ENCODE measurements at places on chromosomes 2 and 18. TPM values are rescaled to one million over a fixed set of nuclear protein-coding genes. Genes with fewer than 3 reads are reported as not detected.

Gene AGAP1
- 9.3 TPM for total RNA-seq

Gene UBE2F
- total RNA-seq: 87.1 TPM

Gene KIF1A
- 16.2 TPM for total RNA-seq

GRCh38 chr2:159564081-159564480 lies 52.3 kb downstream of the BAZ2B start:
- no peak for DNase-seq

DNA sequence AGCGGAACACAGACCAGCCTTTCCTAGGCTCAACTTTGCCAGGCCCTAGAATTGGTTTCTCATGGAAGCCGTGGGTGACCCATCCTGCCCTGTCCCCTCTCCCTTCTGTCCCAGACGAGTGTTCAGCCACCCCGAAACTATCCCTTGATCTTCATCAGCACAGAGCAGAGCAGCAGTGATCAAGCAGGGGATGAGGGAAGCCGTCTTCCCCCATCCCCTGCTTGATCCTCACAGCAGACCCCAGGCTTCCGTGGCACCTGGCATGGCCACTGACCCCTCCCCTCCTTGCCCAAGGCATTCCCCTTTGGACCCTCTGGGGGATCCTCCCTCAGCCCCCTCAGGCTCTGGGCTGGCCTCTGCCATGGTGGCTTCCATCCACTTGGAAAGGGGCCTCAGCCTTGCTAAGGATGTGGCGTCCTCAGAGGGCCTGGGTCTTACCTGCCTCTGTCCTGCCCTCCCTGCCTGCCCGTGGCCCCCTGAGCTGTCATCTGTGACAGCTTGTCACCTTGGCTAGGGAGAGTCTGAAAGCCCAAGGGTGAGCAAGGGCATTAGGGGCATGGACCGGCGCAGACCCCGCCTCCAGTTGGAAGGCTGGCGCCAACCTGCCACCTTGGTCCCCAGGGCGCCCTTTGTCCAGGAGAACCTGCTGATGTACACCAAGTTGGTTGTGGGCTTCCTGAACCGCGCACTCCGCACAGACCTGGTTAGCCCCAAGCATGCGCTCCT lies 10.4 kb upstream of the CCDC74A start:
- no peak for DNase-seq

DNA sequence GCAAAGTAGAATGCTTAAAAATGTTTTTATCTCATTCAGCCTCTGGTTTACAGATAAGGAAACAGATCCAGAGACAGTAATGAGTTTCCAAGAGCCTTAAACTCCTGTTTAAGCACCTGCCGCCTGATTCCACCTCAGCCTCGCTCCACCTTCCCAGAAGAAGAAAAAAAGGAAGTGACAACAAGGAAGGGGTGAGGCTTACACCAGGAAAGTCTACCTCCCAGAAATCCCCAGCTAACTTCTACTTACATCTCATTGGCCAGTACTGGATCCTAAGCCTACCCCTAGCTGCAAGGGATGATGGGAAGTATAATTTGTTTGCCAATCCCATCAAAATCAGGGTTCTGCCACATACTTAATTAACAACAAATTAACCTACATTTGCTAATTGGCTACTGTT lies 15.3 kb upstream of the ARID5A start:
- DNase-seq: no peak

DNA sequence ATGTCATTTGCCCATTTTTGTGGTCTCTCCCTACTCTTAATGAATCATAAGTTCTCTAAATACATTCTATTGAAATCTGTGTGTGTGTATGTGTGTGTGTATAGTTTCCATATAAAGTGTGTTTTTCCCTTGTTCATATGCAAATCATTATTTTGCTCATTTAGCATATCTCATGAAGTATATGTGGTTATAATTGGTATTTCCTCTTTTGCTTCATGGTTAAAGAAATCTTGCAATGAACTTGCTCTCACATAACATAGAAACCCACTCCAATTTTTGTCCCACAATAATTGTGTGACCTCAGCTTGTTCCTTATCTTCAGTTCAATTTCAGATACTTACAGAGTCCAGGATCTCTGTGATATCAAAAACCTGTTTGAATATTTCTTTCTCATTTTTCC lies 1.2 kb downstream of the CPO start:
- no peak for DNase-seq

DNA sequence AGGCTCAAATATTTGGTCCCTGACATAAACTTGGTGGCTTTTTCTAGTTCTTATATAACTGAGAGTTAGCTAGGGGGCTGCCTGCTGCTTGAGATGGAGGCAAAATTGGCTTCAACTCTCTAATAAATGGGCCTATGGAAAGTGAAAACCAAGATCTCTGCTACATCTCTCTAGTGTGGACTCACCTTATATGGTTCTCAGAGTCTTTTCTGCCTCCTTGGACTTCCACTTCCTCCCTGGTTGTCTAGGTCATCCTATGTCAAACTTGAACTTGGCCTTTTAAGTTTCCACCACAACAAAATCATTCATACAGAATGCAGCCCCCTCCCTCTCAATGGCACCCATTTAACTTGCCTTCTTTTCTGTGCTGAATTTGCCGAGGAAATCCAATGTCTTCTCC lies 23.9 kb upstream of the ARHGAP25 start:
- no peak for DNase-seq

GRCh38 chr2:71548646-71549425 lies 95.5 kb downstream of the DYSF start:
- peak; percentile 68 for DNase-seq

Data from Daoy (cell line).